ENCODE measurements at places on chromosomes 3 and 15.

- DNase-seq: no peak
Observed at GRCh38 chr15:25173241-25174028, 218.6 kb downstream of the SNRPN start.

DNA sequence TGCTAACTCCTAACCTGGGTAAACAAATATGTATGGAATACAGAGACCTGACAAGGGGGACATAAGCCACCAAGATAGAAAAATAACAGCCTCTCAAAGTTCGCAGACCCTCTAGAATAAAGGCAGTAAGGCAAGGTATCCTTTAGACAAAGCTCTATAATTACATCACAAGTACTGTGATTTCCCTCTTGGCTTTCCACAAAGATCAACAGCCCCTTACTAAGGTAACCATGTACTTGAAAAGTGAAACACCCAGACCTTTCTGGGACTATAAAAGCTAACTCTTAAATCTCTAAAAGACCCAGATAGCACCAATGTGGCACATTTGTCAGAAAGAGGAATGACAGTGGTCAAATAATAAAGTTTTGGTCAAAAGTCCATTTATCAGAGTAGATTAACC, 51.9 kb downstream of the TBL1XR1 start:
- no peak for DNase-seq

GRCh38 chr3:51709004-51709420, 2.1 kb downstream of the GRM2 start:
- no peak for DNase-seq

DNA sequence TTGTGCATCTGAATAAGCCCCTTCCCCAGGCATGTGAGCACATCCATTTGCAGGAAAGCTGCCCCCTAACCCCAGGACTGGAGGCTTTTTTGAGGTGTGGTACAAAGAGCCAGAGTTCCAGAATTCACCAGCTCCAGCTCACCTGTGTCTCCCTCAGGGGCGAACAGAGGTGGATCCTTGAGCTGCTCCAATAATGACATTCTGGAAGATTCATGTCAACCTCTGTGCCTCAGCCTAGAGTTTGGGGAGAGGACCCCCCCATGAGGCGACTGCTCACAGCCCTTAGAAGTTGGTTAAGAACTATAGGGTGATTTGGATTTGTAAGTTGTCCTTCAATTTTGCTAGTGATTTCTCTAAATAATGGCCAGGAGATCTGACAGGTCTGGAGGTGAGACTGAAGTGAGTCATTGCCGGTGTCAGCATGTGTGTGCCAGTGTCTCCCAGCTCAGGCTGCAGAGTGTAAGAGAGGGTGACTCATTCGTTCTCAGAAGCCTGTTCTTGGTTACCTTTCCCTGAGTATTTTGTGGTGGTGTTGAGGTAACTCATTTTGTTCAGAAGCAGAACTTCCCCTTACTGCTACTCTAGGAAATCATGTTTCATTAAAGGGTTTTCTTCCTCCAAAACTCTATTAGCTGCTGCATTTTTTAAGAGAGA, 136.9 kb upstream of the TOPAZ1 start:
- no peak for DNase-seq

DNA sequence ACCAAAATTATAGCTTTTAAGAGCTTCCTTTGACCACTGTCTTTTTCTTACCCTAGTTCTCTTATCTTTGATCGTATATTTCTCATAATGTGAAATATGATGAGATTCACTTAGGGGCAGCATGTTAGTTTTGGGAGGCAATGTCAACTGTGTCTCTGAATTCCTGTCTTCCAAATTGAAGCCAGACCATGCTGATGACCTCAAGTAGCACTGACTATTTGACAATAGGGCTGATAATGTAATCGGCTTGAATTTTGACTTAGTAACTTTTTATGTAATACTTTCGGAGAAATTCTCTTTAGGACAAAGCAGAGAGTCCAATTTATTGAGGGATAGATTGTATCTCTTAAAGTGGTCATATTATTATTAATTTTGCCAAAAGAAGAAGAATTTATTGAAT, 295.4 kb upstream of the TPRG1 start:
- no peak for DNase-seq

Measured in activated CD4-positive, alpha-beta T cell treated with anti-CD3 and anti-CD28 coated beads, Interleukin-2, amount 50 U/mL, for 1 hour (primary cell).